NCI-H1930 (cell line): ENCODE measurements at places on chromosomes 5 and 9.

DNA sequence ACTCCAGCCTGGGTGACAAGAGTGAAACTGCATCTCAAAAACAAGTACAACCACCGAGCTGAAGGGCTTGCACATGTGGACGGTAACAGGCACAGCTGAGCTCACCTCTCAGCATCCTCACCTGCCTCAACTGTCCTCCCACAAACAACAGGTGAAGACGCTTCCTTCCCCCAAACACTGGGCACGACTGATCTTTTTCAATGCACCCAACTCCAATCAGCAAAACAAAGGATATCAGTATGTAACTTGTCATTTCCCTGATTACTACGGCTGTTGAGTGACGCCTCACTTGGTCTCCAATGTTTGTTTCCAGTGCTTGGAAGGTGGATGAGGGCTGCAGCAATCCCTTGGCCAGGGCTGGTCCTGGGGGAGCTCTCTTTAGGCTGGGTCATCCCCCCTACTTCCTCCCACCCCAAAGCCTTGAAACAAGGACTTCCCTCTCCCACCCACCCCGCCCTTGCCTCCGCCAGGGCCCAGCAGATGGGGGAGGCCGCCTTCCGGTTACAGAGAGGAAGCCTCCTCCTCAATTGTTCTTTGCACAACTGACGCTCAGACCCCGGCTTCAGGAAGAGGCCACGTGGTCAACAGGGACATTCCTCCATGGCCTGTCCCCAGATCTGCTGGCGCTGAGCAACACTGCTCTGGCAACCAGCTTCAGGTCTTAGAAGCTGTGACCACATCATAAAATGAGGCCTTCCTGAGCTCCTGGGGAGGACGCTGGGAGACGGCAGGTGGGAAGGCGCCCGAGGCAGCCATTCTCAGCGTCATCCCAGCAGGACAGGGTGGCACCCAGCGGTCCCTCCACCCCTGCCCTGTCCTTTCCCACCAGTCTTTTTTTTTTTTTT is 5.9 kb downstream of the FAM78A start:
- DNase-seq, result no peak

DNA sequence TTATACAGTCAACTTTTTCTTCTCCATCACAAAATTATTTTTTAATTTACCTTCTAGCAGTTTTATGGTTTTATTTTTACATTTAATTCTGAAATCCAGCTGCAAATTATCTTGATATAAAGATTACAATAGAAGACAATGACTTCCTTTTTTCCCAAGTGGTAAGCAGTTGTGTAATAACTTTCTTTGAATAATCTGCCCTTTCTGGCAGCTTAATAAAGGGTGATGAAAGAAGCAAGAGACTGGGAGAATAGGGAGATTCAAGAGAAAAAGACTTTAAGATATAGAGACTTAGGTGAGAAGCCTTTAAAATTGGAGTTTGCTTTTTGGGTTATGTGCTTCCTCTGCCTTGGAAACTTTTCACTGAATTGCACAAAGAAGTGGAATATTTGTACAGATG is 100.4 kb upstream of the FREM1 start:
- DNase-seq, result no peak

DNA sequence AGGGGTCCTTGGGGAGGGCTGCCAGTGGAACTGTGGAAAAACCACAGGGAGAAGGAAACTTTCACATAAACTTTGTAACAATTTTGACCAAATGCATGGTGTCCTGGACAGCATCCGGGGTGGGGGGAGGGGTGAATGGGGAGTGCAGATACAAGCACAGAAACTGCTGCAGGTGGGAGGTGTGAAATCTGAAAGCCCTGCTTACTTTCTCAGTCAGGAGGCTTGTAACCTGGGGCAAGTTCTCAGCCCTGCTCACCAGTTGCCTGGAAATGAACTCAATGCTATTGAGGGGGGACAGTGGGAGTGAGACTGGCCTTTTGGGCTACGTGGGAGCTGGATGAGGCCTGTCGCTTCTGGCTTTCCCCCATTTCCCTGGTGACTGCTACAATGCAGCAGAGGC is 694.5 kb upstream of the ZNF608 start:
- DNase-seq, result no peak

DNA sequence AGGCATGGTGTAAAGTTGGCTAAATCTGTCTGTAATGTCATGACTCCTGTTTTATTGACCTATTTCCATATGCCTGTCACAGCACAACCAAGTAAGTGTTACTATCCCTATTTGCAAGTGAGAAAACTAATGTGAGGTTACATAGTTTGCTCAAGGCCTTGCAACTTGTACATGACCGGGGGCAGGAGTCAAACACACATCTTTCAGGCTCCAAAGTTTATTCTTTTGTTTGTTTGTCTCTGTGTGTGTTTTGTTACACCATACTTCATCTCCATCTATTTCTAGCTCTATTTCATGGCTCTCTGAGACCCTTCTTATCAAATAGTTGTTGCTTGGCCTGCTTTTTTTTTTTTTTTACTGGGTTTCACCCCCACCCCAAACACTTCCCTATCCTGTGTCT is 70.2 kb downstream of the CMYA5 start:
- DNase-seq, result no peak

GRCh38 chr9:80866121-80866520 is 823.2 kb downstream of the TLE1 start:
- no peak for DNase-seq

GRCh38 chr9:112072721-112073638 is 102.1 kb downstream of the SUSD1 start:
- no peak for DNase-seq

GRCh38 chr5:158430166-158430797 is 571.3 kb upstream of the CLINT1 start:
- no peak for DNase-seq

GRCh38 chr5:110853267-110853666 is 114.5 kb downstream of the SLC25A46 start:
- DNase-seq, result no peak

DNA sequence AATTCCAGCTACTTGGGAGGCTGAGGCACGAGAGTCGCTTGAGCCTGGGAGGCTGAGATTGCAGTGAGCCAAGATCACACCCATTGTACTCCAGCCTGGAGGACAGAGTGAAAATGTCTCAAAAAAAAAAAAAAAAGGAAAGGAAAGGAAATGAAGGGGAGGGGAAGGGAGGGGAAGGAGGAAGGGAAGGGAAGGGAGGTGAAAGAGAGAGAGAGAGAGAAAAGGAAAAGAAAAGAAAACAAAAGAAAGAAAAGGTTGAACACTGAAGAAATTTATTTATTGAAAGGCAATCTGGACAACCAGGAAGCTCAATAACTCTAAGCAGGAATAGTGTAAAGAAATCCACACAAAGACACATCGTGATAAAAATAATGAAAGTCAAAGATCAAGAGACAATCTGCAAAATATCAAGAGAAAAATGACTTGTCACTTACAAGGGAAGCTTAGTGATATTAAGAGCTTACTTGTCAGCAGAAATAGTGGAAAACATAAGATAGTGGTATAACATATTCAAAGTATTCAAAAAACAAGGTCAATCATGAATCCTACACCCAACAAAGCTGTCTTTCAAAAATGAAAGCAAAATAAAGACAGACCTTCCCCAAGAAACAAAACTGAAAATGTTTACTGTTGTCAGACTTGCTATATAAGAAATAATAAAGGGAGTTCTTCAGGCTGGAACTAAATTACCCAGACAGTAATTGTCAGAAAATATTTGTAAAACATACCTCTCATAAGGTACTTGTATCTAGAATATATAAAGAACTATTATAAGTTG is 10.9 kb upstream of the RIMOC1 start:
- DNase-seq, result no peak

GRCh38 chr5:158998793-158999325 is 100.9 kb downstream of the EBF1 start:
- no peak for DNase-seq

GRCh38 chr5:107389775-107390148 is 281.0 kb downstream of the EFNA5 start:
- no peak for DNase-seq

DNA sequence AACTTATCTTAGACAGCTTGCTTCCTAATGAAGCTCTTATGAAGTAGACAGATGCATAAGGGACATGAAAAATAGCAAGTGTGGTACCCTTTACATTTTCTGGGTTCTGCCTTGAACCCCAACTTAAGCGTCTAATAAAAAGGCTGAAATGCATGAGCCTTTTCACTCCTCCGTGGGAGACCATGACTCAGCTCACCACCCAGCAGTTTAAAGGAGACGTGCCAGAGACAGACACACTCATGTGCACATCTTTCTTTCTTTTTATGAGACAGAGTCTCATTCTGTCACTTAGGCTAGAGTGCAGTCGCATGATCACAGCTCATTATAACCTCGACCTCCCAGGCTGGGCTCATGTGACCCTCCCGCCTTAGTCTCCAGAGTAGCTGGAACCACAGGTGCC is 22.3 kb downstream of the CTXN3 start:
- DNase-seq, result no peak

GRCh38 chr5:67451640-67452279 is 255.2 kb upstream of the CD180 start:
- no peak for DNase-seq

GRCh38 chr5:155389498-155389897 is 375.9 kb downstream of the KIF4B start:
- no peak for DNase-seq

- DNase-seq, result no peak
Measured at GRCh38 chr5:29079771-29080170, 2041.4 kb upstream of the CDH9 start.

DNA sequence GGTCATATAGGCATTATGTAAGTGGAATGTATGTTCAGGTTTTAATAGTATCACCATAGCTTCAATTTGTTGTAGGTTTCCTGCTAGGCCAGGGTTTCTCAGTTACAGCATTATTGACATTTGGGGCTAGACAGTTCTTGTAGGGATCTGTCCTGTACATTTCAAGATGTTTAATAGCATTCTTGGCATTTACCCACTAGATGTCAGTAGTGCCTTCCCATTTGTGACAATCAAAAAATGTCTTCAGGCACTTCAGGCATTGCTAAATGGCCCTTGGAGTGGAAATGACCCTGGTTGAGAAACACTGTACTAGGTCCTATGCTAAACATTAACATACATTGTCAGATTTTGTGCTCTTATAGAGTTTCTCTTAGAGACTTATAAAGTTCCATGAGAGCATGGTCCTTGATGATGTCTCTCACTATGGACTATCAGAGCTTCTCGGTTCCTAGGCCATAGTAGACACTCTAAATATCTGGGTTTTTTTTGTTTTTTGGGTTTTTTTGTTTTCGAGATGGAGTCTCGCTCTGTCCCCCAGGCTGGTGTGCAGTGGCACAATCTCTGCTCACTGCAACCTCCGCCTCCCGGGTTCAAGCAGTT is 1.4 kb downstream of the KIF20A start:
- peak; percentile 13 for DNase-seq

DNA sequence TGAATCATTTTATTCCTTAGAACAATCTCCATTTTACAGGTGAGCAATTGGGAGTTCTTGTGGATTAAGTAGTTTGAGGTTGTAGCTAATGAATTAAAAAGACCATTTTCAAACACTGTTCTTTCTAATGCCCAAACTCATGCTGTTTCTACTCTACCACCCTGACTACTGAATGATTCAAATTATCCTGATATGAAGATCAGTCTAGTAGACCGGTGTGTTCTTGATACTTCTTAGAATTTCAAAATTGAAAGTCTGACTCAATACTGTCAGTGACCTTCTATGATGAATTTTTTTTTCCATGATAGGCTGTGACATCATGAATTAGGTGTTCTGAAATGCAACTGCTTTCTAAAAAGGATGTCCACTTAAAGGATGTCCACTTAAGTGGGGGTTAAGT is 515.5 kb downstream of the DMAC1 start:
- no peak for DNase-seq

GRCh38 chr5:81115261-81115660 is 117.9 kb upstream of the CKMT2 start:
- DNase-seq, result no peak

- DNase-seq, result no peak
Measured at GRCh38 chr5:171023508-171023907, 161.7 kb downstream of the RANBP17 start.

DNA sequence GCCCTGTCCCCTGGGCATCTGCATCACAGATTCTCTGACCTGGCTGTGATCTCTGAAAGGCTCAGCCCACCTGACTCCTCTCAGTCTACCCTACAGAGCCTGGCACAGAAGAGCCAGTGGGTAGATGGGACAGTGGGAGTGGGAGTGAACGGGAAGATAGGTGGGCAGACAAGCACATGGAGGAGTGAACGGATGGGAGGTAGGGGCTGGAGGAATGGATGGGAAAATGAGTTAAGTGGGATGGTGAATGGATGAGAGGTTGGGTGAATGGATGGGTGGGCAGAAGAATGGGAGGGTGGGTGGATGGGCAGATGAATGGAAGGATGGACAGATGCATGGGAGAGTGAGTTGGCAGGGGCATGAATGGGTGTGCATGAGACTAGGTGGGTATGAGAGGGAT is 18.8 kb downstream of the STK10 start:
- no peak for DNase-seq

DNA sequence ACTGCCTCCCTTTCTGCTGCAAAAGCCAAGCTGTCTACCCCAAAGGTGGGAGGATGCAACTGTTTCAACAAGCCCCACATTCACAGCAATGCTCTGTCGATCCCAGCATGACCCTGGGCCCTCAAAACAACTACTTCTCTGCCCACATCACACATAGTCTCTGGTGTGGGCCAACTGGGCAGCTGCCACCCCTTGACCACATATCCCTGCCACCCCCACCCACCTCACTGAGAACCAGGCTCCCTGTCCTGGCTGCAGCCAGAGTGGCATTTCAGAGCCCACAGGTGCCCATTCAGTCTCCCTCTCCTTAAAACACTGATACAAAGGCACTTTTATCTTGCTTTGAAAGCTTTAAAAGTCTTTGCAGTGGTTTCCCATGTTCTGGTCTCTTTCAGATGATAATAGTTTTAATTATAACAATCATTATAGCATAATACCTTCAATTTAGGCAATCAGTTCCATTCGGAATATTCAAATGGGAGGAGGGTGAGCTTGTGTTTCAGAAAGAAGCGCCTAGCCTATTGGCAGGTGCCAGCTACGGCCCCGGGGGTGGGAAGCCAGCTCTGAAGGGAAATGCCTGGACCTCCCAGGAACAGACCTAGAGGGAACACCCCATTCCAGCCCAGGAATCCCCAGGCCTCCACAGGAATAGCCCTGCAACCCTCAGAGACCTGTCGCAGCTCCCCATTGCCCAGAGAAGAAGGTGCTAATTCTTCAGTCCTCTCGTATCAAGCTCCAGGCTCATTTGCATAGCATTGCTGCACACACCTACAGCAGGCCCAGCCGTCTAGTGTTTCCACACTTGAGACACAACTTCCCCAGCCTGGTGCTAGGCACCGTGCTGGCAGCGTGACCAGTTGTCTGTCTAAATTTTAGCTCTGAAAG is 90.8 kb downstream of the C5orf15 start:
- DNase-seq, result no peak

- DNase-seq, result no peak
Measured at GRCh38 chr9:70101265-70101664, 57.6 kb downstream of the MAMDC2 start.

GRCh38 chr9:68750255-68750654 is 45.2 kb downstream of the PIP5K1B start:
- DNase-seq, result no peak

- no peak for DNase-seq
Measured at GRCh38 chr9:8552732-8553131, 753.2 kb upstream of the DMAC1 start.
